NCI-H1048 (cell line): ENCODE measurements at places on chromosomes 1 and 21.

- no peak for DNase-seq
Measured at GRCh38 chr1:105678334-105678733, 1378.1 kb upstream of the PRMT6 start.

DNA sequence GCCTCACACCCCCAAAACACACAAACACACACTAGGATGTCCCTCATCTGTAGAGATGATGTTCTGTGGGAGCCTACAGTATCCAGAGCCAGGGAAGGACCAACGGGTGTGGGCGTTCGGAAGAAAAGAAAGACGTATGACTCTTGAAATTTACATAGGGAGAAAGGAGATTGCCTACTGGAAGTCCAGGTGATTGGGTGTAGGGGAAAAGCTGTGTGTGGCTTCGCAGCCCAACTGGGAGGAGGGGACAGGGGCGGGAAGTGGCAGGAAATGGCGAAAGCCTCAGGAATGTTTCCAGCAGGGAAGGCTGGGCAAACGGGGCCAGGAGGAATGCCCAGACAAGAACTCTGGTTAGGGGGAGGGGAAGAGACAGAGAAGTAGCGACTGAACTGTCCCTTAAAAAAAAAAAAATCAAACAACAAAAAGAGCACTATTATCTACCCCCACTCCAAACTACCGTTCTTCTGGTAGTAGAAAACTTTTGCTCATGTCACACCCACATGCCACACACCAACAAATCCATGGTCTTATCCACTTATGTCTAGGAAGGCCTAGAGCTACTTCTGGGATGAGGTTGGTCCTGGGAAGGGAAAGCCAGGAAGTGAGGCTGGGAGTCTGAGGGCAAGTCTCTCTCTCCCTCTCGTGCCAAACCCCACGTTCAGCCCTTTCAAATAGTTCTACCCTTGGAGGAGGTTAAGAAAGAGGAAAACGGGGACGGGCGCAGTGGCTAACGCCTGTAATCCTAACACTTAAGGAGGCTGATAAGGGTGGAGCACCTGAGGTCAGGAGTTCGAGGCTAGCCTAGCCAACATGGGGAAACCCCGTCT, 1.8 kb upstream of the CKS1B start:
- DNase-seq: no peak

DNA sequence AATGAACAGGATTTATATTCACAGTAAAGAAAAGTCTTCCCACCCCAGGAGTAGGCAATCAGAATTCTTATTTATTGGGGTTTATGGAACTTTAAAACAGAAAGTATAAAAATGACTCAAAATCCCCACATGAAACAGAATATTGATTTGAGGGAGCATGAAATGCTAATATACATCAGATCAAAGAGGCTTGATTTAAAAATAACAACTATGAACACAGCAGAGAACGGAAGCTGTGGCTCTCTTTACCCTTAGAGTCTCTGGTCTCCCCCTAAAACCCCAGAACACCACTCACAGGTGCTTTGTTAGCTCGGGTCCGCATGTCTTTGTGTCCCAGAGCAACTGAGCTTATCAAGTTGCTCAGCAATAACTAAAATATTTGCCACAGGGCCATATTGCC, 31.2 kb upstream of the FASLG start:
- DNase-seq: no peak

- no peak for DNase-seq
Measured at GRCh38 chr1:22141554-22142314, 1.2 kb downstream of the WNT4 start.

GRCh38 chr21:39132248-39132647, 51.0 kb downstream of the PSMG1 start:
- DNase-seq: no peak

DNA sequence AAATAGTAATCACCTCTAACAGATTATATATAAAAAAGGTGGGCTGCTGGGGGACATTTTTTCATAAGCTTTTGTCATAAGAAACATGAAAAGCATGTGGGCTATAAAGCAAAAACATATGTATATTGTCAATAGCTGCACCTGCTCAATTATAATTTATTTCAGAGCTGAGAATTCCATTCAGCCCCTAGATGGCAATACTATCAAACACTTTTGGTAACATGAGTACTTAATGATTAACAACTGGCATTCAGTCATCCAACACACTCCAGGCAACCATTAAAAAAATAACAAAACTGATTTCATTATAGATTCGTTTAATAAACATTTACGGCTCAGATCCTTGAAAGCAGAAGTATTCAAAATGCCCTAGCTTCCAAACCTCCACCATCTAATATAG, 115.1 kb downstream of the KCTD3 start:
- no peak for DNase-seq

DNA sequence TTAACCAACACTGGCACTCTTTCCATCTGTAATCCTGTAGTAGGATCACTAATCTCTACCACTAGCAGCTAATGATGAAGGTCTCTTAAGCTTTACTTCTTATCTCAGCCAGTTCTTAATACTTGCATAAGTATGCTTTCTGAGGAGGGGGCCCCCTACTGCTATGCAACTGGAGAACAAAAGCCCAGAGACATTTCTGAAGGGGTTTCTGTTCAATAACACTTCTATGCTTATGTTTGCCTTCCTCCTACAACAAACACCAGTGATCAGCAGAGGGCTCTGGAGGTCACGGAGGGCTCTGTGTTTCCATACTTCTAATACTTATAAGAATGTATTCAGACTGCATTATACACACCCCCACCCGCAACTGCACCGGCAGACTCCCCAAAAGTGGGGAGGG, 215.8 kb downstream of the BARHL2 start:
- DNase-seq: no peak
